ENCODE measurements at places on chromosomes 16 and 17.

GRCh38 chr17:29740017-29740416, 117.3 kb upstream of the CORO6 start:
- DNase-seq = no peak

- DNase-seq = no peak
These were observed 25.6 kb upstream of the ABCC11 start for GRCh38 chr16:48272837-48273421.

- DNase-seq = no peak
These were observed 26.4 kb downstream of the SETD6 start for GRCh38 chr16:58541711-58542110.

GRCh38 chr17:79941088-79942010, 94.3 kb downstream of the TBC1D16 start:
- no peak for DNase-seq

DNA sequence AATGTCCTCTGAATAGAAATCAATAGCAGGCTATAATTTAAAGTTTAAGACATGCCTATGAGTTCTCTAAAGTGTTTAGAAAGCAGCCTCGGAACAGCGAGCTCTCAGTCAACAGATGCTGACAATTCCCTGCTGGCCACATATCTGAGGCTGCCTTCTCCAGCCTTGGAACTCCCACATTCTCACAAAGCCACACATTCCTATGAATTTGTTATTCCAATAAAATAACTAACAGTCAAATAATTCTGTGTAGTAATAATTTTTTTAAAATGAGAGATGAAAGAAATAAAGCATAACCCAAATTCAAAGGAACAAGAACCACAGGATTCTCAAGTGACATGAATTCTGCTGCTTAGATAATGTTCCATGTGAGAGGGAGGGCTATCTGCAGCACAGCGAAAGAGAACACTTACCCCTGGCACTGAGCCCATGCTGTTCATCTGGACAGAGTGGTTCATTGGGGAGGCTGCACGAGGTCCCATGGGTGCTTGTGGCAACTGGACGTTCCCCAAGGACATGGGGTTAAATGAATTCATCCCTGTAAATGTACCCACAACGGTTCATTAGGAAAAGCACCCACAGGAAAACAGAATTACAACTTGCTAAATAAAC, 56.9 kb upstream of the TRAP1 start:
- DNase-seq = peak; percentile 52

GRCh38 chr17:81260641-81261040, 21.5 kb downstream of the NDUFAF8 start:
- no peak for DNase-seq

- no peak for DNase-seq
These were observed 10.0 kb upstream of the LITAF start for GRCh38 chr16:11596572-11597226.

- no peak for DNase-seq
These were observed 3.0 kb upstream of the CCR7 start for GRCh38 chr17:40568074-40568836.

- DNase-seq = no peak
These were observed 17.0 kb downstream of the MPO start for GRCh38 chr17:58263773-58264172.

DNA sequence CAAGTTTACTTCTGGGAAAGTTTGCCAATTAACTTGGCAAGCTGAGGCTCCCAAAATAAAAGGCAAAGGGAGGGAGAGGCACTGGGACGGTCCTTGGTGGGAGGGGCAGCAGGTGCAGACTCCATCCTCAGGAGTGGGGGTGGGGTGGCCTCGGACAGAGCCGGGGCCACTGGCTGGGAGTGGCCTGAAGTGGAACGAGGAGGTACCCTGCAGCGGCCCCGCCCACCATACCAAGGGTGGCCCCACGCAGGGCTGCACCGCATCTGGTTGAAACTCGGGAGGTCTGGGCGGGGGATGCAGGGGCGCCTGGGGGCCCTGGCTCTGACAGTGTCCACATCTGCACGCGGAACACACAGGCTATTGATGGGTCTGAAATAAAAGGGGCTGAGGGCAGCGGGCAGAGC, 42.4 kb upstream of the SLC38A10 start:
- no peak for DNase-seq

DNA sequence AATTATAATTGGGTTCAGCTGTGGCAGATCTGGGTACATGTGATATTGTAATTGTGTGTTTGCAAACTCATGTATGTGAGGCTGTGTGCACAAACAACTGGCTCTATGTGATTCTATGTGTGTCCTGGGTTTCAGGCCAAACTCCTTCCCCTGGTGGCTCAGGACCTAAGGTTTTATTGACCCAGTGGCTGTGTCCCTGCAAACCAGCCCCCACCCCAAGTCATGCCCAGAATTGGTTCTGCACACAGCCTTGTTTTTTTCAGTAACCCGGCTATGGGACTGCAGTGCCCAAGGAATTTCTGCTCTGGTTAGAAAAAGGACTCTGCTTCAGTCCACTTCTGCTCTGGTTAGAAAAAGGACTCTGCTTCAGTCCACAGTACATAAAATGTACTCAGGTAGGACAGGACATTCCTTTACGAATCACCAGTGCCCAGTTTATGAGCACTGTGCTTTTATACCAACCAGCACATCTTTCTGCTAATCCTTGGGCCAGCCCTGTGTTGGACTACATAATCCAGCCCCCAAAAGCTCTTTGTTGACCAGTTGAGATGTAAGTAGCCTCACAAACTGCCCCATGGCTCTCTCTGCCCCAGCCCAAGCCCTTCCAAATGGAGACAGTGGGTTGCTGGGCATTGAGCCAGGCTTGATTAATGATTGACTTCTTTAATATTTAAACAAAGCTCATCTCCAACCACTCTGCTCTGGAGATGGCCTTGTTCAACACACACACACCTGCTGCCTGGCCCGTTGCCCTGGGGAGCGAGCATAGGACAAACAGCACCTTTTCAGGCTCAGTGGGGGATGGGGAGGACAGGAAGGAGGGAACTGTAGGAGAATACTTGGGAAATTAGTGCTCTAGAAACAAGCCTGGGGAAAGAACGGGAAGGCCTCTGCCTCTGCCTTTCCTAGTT, 2.9 kb upstream of the KCNH6 start:
- DNase-seq = no peak

DNA sequence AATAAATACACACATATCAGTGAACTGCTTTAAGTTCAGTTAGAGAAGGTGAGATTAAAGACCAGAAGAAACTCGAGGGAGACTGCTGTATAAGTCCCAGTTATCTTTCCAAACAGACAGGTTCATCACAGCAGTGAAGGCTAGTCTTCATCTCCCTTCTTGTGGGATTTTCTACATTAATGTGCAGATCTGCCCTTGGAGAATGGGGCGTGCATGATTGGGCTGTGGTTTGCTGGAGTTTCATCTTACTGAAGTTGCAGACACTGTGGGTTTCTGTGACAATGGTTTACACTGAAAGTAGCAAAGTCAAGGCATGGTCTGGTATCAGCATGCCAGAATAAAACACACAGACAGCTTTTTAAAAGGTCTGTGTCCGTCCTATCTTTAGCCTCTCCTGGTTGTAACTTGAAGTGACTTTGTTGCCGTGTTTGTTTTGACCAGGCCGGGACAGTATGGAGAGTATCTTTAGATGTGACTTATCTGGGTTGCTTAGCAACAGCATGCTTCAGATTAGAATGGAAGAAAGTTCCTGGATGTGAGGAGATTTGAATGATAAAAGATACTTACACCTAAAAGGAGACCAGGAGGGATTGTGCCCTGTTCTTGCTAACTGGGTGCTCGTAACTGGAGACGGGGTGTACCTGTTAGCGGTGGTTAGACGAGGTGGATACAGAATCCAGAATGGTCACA, 16.1 kb downstream of the NAA60 start:
- no peak for DNase-seq

- no peak for DNase-seq
These were observed 28.6 kb downstream of the DCAKD start for GRCh38 chr17:45022655-45023339.

- DNase-seq = no peak
These were observed 18.0 kb downstream of the PIEZO1 start for GRCh38 chr16:88766975-88767374.

GRCh38 chr17:32192379-32192778, 50.1 kb downstream of the RHOT1 start:
- DNase-seq = no peak

GRCh38 chr17:34581446-34582184, 2.2 kb downstream of the TMEM132E start:
- no peak for DNase-seq

- DNase-seq = no peak
These were observed 179.8 kb upstream of the HSBP1 start for GRCh38 chr16:83627996-83628395.

GRCh38 chr16:86497551-86498021, 12.7 kb upstream of the FOXF1 start:
- DNase-seq = no peak

DNA sequence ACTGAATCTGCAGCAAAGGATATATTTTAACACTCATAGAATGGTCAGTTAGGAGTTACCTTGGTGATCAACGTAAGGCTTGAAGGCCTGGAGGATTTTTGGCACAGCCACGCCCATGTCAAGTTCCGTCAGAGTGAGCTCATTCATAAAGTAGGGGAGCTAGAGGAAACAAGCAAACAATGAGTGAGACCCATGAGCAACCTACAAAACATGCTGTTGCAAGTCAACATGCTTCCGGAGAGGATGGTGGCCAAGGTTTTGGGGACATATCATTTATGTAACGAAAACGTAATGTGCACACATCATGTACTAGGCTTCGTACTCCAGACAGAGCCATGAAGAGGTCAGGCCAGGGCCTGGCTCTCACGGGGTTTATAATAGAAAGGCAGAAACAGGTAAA, 41.1 kb upstream of the ERN1 start:
- DNase-seq = no peak

DNA sequence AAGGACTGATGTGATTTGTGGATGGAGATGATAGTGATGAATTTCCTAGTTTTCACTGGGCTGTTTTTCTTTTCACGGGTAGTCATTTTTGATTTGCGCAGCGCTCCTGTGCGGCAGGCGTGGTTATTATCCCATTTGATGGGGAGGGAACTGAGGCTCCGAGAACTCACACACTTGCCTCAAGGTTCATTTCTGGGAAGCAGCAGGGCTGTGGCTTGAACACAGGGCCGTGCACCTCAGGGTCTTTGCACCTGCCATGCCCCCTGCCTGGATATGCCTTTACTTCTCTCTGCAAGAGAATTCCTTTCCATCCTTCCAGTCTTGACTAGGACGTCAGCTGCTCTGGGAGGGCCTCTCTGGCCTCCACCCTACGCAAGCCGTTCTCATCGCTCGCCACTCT, 16.3 kb upstream of the WFDC1 start:
- no peak for DNase-seq

- DNase-seq = no peak
These were observed 238.1 kb downstream of the ZNF423 start for GRCh38 chr16:49617710-49618330.

DNA sequence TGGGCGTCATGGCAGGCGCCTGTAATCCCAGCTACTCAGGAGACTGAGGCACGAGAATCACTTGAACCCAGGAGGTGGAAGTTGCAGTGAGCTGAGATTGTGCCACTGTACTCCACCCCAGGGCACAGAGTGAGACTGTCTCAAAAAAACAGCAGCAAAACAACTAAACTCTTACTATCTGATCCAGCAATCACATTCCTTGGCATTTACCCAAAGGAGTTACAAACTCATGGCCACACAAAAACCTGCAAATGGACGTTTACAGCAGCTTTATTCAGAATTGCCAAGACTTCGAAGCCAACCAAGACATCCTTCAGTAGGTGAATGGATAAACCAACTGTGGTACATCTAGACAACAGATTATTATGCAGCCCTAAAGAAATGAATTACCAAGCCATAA, 4.0 kb downstream of the SIAH1 start:
- no peak for DNase-seq

DNA sequence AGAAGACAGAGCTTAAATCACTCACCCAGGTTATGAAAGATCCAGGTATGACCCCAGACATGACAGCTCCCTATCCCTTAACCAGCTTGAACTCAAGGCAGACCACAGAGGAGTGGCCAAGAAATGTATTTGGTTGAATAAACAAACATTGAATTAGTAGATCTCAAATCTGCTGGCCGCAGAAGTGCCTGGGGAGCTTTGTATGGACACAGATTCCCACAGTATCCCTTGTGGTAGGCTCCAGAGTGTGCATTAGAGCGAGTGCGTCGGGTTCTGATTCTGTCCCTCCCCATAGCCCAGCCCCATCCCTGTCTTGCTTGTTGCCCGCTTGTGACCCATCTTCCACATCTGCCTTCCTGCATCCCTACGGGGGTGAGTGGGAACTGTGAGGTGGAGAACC, 118.8 kb upstream of the FOXF1 start:
- DNase-seq = no peak

GRCh38 chr17:29667969-29668368, 45.3 kb upstream of the CORO6 start:
- DNase-seq = no peak

DNA sequence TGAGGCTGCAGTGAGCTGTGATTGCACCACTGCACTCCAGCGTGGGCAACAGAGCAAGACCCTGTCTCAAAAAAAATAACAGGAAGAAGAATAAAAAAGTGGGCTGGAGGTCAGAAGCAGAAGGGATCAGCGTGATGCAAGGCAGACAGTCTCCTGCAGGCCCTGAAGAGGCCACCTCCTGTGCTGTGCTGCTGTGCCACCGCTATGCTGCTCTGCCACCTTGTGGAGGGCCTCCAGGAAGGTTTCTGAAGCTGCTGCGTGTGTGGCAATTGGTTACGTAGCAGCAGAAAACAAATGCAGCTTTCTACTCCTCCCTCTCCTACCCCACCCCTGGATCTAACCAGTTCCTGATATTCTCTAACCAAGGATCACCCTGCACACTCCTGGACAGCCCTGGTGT, 815.5 kb downstream of the KCNJ18 start:
- DNase-seq = no peak

DNA sequence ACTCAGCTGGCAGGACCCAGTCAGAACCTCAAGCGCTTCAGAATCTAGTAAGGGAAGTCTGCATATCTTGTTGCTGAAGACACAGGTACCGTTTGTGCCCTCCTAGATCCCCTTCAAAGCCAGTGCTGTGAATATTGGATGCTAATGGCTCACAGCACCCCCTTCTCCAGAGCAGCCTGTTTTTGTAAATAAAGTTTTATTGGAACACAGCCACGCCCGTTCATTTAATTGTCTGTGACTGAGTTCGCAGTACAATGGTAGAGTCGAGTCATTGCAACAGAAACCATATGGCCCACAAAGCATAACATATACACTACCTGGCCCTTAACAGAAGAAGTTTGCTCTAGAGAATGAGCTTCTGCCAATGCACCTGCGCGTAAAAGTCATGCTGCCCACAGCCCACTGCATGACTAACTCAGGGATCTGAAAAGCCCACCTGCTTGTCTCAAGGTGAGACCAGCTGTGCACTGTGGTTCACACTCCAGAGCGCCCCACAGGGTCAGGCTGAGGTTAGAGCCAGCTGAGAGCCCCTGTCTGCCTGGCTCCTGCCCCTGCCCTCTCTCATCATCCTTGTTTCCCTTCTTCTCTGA, 48.8 kb downstream of the AIPL1 start:
- no peak for DNase-seq
